Activated CD4-positive, alpha-beta T cell treated with anti-CD3 and anti-CD28 coated beads for 24 hours (primary cell): ENCODE measurements at places on chromosomes 2 and 18.

- no peak for DNase-seq
Measured at GRCh38 chr18:63141778-63142176, 177.8 kb downstream of the BCL2 start.

GRCh38 chr2:88136817-88137216 is 9.0 kb upstream of the FABP1 start:
- no peak for DNase-seq

DNA sequence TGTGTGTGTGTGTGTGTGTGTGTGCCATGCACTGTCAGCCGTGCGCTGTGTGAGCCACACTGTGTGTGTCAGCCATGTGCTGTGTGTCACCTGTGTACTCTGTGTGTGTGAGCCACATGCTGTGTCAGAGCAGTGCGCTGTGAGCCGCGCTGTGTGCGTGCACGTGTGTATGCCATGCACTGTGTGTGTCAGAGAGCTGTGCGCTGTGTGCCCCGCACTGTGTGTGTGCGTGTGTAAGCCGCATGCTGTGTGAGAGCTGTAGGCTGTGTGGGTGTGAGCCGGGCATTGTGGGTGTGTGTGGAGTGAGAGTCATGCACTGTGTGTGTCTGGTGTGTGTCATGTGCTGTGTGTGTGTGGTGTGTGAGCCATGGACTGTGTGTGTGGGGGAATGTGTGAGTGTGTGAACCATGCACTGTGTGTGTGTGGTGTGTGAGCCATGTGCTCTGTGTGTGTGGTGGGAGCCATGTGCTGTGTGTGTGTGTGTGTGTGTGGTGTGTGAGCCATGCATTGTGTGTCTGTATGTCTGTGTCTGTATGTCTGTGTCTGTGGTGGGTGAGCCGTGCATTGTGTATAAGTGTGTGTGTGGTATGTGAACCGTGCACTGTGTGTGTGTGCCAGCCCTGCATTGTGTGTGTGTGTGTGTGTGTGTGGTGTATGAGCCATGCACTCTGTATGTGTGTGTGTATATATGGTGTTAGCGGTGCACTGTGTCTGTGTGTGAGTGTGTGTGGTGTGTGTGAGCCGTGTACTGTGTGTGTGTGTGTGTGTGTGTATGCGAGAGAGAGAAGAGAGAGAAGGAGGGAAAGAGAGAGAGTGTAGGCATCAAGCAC is 106.4 kb upstream of the TPO start:
- DNase-seq = no peak

- no peak for DNase-seq
Measured at GRCh38 chr18:62644773-62645172, 70.6 kb upstream of the PHLPP1 start.

DNA sequence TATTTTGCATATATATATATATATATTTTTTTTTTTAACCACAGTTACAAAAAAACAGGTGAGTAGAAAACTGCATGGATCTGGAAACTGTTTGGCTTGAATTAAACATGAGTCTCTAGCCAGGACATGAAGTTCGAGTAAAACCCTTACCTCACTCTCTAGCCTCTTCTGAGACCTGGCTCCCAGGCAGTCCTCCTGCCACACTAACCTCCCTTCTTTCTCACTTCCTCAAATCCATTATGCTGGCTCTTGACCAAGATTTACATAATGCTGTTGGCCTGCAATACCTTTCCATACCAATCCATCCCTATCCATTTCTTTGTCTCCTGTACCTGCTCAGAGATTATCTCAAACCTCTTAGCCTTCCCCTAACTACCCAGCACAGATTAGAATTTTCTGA is 34.0 kb downstream of the PIGN start:
- no peak for DNase-seq

GRCh38 chr2:231378026-231378722 is 17.3 kb upstream of the B3GNT7 start:
- DNase-seq = no peak

DNA sequence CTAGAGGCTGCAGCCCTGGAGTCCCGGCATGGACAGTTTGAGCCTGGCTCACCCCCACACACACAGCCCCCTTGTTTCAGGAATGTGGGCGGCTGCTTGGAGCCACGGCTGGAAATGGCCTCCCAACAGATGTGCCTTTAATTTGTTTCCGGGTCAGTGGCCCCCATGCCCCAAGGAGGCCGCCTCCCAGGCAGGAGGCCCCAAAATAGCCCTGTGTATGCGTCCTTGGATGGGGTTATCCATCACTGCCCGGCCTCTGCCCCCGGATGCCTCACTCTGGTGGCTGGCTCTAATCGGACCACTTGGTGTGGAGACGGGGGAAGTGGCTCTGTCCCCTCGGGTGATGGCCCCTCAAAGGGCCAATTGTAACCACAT is 151.9 kb upstream of the MYCN start:
- no peak for DNase-seq

GRCh38 chr2:222907790-222908441 is 47.1 kb downstream of the ACSL3 start:
- no peak for DNase-seq

DNA sequence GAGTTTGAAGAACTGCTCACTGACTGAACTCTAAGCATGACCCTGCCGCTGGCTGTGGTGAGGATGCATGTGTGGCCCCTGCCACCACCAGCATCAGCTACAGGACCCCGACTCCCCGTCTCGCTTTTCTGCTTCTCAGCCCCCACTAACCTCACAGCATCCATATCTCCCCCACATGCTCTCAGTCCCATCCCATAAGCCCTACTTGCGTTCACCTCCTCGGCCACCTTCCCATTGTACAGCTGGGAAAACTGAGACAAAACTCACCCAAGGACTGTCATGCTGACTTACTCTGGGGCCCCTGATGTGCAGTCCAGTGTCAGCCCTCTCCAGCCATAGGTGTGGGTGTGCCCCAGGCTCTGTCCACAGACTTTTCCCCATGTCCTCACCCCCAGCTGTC is 104.2 kb upstream of the SH3BP4 start:
- DNase-seq = no peak

GRCh38 chr2:73897240-73897583 is 4.4 kb downstream of the ACTG2 start:
- DNase-seq = no peak
